Activated CD4-positive, alpha-beta T cell treated with anti-CD3 and anti-CD28 coated beads, Interleukin-2, amount 50 U/mL, for 4 hours (primary cell): ENCODE measurements at places on chromosomes 6 and 20.

GRCh38 chr20:46713957-46714834 lies 4.7 kb downstream of the SLC2A10 start:
- no peak for DNase-seq

DNA sequence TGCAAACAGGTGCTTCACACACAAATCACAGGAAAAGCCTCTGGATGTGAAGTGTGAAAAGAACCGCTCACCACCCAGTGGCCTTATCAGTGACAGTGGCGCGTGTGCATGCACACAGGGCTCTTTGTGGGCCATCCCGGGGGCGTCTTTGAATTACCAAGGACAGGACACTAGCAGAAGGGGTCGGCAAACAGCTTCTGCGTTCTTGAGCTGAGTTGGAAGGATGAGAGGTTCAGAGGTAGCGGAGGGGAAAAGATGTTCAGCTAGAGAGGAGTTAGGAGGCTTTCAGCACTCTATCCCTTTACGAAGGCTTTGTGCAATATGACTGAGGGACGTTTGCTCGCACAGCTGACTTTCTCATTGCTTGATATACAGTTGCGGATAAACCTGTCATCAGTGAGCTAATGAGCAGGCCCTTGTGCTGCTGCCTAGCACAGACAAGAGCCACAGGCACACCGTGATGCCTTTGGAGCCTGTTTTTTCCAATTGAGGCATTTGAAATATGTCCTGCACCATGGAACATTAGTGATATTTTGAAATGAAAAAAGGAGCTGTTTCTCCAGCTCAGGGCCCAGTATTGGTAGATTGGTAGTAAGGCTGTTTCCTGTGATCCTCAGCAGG lies 83.1 kb downstream of the IYD start:
- no peak for DNase-seq

DNA sequence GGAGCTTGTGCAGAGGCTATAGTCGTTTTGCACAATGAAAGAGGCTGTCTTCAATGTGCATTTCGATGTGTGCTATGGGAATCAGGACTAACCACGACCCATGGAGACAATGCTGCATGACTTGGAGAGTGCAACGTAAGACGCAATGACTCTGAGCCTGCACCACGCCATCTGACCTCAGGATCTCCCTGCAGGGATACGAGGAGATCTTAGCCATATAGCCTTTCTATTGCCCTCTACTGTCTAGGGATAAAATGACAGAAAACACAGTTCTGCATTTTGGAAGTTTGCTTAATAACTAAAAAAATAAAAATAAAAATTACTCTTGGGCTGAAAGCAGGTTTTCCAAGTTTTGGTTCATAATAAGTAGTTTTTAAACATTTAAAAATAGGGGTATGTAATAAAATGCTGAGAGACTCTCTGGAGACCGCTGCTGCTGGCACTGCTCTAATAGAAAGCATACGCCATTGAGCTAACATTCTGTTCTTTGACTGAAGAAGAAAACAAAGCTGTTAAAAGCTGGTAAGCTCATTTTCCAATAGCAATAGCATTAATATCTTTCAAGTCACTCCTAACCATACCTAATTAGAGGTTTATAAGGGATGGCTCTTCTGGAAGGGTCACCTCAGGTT lies 87.2 kb downstream of the PDE7B start:
- no peak for DNase-seq

GRCh38 chr6:122025104-122025503 lies 374.3 kb upstream of the HSF2 start:
- DNase-seq: no peak

- DNase-seq: no peak
Observed at GRCh38 chr6:84867521-84867920, 103.1 kb upstream of the TBX18 start.

DNA sequence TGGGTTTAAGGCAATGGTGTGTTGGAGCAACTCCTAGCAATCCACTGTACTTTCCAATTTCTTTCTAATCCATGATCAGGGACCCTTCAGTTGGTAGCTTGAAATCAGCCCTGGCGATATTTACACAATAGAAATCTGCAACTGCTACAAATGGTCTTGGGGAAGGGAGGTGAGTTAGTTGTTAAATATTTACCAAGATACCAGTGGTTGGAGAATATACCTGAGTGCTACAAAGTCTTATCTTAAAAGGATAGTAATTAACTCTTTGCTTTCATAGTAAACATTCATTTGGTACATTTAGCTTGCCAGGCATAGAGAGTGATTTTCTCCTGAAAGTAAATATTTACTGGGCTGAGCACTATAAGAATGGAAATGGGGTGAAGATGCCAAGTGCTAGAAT lies 568.2 kb downstream of the BCKDHB start:
- DNase-seq: no peak

DNA sequence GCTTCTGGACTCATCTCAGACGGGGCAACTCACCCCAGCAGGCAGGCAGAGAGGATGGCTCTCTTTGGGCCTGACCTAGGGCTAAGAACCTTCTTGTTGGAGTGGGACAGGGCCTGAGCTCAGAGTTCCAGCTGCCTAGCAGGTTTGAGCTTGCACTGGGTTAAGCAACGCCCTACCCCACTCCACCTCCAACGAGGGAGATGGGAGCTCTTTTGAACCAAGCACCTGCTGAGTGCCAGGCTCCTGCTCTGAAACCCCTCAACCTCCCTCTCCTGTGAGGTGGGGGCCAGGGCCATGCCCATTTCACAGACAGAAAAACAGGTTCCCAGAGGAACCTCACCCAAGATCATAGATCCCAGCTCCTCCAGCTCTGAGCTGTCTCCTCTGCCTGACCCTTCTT lies 54.3 kb downstream of the SNAI1 start:
- no peak for DNase-seq

DNA sequence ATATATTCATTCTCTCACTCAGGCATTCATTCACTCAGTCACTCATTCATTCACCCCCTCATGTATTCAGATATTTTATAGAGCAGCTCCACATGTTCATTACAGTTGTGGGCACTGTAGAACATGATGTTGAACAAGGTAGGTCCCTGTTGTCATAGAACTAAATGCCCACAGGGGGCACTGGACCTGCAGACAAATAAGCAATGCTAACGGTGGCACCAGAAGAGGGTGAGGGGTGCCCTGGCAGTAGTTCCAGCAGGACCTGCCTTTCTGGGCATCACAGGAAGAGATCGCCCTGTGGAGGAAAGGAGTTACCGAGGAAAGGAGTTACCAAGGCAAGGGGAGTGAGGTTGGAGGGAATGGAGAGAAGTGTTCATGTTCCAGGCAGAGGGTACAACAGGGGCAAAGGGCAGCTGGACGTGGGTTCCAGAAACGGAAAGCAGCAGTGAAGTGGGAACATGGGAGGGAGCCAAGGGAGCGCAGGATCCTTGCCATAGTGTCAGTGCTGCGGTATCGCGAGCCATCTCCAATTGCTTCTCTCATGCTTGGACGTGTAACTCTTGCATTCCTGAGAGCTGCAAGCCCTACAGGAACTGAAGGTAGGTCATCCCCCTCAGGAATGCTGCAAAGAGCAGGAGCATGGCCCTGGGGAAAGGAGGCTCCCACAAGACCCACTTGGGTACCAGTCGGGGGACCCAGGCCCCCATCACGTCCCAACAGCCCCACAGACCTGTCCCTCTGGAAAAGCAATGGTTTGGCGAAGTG lies 128.2 kb downstream of the EDN3 start:
- no peak for DNase-seq

- DNase-seq: no peak
Observed at GRCh38 chr6:15776458-15776980, 113.7 kb upstream of the DTNBP1 start.

DNA sequence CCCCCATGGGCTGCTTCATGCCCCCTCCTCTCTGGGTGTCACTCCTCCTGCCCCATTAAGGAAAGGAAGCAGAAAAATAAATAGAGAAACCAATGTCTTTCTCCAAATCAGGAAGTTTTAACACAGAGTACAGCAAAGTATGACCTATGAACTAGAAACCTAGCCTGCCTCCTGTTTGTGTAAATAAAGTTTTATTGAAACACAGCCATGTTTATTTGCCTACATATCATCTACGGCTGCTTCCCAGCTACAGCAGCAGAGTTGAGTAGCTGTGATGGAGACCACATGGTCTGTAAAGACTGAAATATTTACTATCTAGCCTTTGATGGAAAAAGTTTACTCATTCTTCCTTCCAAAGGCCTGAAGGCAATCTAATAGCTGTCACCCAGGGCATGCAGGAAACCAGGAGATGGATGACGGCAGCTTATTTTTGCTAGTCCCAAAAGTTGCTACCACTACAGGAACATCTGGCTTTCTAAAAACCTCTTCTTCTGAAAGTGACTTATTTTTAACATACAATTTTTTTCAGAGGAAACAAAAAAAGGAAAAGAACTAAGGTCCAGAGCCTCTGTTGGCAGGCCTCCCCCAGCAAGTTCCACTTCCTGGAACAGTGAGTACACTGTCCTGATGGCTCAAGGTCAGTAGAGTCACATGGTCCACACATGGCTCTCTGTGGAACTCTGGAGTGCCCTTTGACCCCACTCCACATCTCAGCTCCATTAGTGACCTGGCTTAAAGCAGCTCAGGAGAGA lies 287.8 kb downstream of the PTPRT start:
- DNase-seq: no peak

- DNase-seq: no peak
Observed at GRCh38 chr20:17541996-17542395, 10.8 kb upstream of the BFSP1 start.

DNA sequence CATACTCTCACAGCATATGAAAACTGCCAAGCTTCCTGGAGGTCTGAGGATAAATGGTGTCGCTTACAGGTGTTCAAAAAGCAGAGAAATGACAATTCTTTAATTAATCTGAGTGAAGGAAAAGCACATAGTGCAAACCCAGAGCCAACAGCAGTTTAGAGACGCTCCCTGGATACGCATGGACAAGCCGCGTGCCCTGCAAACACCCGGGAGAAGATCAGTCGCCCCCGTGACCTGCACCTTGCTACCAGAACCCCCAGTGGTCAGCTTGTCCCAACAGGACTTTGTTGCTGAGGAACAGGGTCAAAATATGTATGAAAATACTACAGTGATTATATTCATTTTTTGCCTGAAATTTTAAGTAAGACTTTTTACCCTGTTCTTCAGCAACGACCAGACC lies 93.9 kb downstream of the PSMG4 start:
- DNase-seq: no peak

- no peak for DNase-seq
Observed at GRCh38 chr6:107982486-107982885, 24.5 kb upstream of the SEC63 start.

- no peak for DNase-seq
Observed at GRCh38 chr20:23205611-23206041, 119.5 kb upstream of the CD93 start.

DNA sequence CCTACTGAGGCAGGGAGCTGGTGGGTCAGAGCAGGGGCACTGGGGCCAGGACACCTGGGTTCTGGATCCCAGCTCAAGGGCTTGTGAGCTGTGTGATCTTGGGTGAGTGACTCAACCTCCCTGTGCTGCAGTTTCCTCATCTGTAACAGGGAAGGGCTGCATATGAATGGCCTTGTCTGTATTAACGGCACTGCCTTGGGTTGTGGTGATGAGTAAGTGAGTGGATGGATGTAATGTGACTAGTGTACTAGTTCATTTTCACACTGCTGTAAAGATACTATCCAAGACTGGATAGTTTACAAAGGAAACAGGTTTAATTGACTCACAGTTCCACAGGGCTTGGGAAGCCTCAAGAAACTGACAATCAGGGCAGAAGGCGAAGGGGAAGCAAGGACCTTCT lies 233.5 kb downstream of the TAF4 start:
- DNase-seq: no peak

- DNase-seq: no peak
Observed at GRCh38 chr6:44020148-44020547, 107.1 kb downstream of the MRPL14 start.

DNA sequence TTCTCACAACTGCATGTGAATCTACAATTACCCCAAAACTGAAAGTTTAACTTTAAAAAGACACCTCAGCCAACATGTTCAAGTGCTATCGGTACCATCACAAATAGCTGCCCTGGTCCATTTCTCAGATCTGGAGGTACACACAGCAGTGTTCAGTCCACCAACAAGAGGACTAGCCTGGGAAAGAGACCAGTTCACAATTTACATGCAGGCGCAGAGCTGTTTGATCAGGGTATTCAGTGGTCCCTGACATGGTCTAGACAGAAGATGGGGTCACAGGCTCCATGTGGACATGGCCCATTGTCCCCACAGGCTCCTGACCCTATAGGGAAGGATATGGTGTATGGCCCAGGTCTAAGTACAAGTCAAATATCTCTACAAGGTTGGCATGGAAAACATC lies 15.6 kb upstream of the TGM6 start:
- no peak for DNase-seq

GRCh38 chr6:119610265-119610664 lies 260.7 kb upstream of the MAN1A1 start:
- no peak for DNase-seq

DNA sequence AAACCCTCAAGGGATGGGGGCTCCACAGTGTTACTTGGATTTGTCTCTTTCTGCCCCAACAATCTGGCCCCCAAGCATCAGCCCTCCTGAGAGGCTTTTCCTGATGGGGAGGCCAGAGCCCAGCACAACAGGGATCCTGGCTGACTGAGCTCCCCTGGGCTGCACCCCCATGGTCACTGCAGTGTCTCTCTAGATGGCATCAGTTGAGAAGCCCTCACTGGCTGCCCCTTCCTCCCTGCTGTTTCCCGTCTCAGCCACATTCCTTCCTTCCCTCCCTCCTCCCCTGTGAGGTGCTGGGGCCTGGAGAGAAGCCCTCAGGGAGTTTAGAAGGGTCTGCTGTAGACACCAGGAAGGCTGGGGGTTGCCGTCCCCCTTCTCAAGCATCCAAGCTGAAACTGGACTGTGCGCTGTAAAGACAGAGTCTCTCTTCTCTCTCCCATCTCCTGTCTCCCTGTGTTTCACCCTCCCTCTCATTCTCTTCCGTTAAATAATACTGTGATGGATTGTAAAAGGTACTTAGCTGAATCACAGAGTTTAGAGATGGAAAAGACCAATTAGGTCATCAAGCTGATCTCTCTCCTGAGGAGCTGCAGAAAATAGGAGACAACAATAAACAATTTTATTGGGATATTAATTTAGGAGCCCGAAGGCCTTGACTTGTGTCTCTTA lies 29.7 kb downstream of the SAYSD1 start:
- DNase-seq: no peak

DNA sequence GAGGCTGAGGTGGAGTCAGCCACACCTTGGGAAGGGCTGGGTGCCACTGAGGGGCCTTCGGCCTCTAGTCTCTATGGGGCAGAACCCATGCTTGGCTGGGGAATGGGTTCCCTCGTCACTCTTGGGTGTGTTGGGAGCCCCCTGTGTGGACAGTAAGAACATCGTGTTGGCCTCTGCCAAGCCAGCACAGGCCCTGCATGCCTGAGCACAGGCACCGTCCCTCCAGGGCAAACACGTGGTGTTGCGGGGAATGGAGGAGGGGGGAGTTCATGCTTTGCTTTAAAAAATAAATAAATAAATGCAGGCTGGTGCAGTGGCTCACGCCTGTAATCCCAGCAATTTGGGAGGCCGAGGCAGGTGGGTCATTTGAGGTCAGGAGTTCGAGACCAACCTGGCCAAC lies 63.0 kb downstream of the EZR start:
- no peak for DNase-seq

DNA sequence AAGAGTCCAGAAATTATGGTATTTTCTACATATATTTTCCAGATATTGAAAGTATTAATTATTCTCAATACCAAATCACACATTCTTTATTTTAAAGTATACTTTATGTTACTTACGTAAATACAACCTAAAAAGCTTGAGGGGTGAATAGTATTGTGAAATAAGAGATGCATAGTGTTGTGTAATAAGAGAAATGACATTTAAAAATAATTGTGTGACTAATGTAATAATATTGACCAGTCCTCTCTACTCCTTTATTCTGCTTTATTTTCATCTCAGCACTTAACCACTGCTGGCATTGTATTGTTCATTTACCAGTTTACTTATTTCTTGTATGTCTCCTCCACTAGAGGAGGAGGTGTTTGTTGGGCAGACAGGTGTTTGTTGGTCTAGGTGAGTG lies 135.6 kb downstream of the EYA4 start:
- DNase-seq: no peak
